ENCODE measurements at places on chromosomes 16 and 17. TPM values are rescaled to one million over a fixed set of nuclear protein-coding genes. Genes with fewer than 3 reads are reported as not detected.

DNA sequence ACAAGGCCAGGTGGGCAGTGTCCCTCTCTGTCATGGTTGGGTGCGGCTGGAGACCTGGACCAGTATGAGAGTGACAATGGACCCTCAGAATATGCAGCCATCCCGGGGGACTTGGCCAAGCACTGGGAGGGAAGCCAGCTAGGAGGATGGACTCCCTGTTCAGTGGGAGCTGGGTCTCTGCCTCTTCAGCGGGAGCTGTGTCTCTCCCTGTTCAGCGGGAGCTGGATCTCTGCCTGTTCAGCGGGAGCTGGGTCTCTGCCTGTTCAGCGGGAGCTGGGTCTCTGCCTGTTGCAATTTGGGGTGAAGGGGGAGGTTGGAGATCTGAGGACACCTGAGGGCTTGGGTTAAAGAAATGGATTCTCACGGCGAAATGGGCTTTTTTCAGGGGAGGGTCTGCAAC is 3.8 kb upstream of the PRSS33 start:
- H3K27ac ChIP-seq, result no peak overlapping the region
- H3K36me3 ChIP-seq, result no peaks in the 10 kb centered on the region
- H3K27me3 ChIP-seq, result peaks cover 21% of the 10 kb centered on the region
- no peak overlapping the region for H3K4me3 ChIP-seq

Gene TEKT5
- polyA plus RNA-seq, result 0.17 TPM

DNA sequence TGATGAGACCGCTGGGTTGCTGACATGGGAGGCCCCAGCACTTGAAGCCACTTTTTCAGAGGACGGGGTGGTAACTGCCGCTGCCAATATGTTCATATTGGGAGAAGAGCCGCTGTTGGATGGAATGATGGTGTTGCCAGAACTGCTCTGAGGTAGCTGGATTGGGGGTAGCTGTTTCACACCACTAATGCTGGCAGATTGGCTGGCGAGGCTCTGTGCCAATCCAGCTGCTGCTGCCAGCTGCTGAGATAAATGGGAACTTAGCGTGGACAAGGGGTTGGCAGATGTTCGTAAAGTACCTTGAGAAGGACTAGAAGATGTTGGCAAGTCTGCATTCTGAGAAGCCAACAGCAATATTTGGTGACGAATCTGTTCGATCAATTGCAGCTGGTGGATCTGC is 10.0 kb downstream of the SALL1 start:
- H3K27ac ChIP-seq, result no peak overlapping the region
- H3K36me3 ChIP-seq, result no peaks in the 10 kb centered on the region
- H3K4me1 ChIP-seq, result no peaks in the 10 kb centered on the region
- no peaks in the 10 kb centered on the region for H3K27me3 ChIP-seq
- DNase-seq, result no peak
- H3K4me3 ChIP-seq, result no peak overlapping the region

Gene ANKFN1
- polyA plus RNA-seq, result not detected

- no peaks in the 10 kb centered on the region for H3K4me1 ChIP-seq
- no peak overlapping the region for H3K4me3 ChIP-seq
- no peak for DNase-seq
- no peaks in the 10 kb centered on the region for H3K27me3 ChIP-seq
- no peaks in the 10 kb centered on the region for H3K36me3 ChIP-seq
These were observed 242.7 kb downstream of the KATNIP start for GRCh38 chr16:27792486-27793248.
